ENCODE measurements at places on chromosomes 16 and 17.
A peak's percentile ranks its signal among the peaks of the same experiment; 100 is the strongest.

- DNase-seq = no peak
These were observed 97.9 kb downstream of the ADCY9 start for GRCh38 chr16:4018391-4018790.

DNA sequence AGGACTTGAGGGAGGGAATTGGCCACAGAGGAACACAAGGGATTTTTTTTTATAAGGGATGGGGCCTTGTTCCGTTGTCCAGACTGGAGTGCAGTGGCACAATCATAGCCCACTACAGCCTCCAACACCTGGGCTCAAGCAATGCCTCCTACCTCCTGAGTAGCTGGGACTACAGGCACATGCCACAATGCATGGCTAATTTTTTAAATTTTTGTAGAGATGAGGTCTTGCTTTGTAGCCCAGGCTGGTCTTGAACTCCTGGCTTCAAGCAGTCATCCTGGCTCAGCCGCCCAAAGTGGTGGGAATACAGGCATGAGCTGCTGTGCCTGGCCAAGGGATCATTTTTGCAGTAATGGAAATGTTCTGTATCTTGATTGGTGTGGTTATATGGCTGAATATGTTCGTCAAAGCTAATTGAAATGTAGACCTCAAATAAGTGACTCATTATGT, 56.9 kb downstream of the VMP1 start:
- DNase-seq = no peak

DNA sequence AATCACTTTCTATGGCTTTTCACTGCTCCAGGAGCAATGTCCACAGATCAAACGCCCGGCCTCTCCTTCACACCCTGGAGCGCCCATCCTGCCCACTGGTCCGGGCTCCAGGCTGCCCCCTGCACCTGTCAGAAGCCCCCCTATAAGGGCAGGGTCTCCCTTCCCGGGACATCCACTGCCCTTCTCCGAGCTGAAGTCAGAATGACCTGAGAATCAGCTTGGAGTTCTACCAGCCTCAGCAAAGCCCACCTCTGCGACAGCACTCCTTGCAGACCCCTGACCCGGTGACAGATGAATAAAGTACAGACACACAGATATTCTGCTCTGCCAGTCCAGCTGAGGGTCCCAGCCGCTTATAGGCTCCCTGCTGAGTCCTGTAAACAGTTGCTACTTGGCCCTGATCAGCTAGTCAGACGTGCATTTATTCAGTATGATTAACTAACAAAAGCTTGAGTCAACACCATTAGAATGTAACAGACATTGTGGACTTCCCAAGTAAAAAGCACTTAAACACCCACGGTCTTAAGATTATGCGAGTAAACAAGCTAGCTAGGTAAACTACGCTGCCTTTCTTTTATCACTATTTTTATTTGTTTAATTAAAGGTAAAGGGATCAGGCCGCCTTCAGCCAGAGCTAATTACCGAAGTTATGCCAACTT, 4.8 kb downstream of the SLC7A5 start:
- DNase-seq = no peak

GRCh38 chr17:67779098-67779672, 46.1 kb upstream of the BPTF start:
- peak; percentile 20 for DNase-seq

DNA sequence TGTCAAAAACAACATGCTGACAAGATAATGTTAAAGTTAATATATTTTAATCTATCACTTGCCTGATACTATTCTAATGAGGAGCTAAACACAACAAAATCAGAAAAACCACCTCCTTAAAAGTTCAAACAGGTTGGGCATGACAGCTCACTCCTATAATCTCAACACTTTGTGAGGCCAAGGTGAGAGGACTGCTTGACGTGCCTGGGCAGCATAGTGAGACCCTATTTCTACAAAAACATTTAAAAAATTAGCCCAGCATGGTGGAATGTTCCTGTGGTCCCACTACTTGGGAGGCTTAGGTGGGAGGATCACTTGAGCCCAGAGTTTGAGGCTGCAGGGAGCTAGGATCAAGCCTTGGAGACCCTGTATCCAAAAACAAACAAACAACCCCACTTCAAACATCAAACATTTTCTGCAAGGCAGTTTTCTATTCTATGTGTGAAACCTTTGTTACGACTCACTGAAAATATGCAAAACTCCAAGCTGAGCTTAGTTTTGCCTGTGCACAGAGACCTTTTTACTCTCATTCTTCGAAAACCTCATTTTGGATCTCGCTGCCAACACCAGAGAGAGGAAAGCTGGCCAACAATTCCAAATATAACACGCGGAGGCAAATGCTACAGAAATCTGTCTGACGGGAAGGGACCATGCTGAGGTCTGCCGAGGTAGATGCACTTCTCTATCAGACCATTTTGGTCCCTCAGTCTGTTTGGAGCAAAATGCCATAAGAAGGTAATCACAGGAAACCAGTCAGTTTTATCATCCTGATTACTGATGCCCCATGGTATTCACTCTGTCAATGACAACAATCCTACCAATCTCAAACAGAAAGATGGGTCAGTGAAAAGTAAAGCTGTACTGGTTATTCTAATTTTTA, 6.2 kb downstream of the PHF12 start:
- no peak for DNase-seq
